D721Med (cell line): ENCODE measurements at places on chromosomes 1 and 21.

DNA sequence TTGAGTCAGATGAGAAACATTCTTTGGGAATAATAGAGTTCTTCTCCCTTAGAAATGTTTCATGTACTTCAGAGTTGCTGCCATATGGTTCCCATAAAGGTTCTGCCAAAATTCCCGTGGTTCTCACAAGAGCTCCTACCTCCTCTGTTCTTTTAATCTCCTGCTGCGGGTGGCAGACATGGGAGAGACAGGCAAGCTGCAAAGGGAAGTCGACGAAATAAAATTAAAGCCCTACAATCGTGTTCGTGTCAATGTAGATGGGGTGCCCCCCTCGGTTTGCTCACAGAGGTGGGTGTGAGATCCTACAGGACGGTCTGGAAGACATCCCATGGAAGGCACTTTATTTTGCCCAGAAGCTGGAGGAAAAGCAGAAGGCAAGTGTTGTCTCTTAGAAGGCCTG, 276.0 kb downstream of the RWDD3 start:
- no peak for DNase-seq

- DNase-seq: no peak
Measured at GRCh38 chr1:81470275-81470674, 330.5 kb upstream of the ADGRL2 start.

DNA sequence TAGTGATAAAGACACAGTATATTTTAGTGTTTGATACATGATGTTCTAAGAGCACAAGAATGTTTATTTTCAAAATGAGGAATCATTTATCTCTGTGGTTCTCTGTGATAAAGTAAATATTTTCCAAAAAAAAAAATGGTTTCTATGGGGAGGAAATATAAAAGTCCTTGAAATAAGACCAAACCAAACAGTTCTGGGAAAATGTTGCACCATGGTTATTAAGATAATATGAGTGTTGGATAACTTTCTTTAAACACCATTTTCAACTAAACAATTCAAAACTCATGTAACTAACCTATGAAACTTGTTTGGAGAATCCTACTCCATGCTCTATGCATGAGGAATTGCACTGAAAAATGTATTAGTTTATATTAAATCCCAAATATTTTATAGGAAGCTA, 184.6 kb downstream of the KCNT2 start:
- no peak for DNase-seq

DNA sequence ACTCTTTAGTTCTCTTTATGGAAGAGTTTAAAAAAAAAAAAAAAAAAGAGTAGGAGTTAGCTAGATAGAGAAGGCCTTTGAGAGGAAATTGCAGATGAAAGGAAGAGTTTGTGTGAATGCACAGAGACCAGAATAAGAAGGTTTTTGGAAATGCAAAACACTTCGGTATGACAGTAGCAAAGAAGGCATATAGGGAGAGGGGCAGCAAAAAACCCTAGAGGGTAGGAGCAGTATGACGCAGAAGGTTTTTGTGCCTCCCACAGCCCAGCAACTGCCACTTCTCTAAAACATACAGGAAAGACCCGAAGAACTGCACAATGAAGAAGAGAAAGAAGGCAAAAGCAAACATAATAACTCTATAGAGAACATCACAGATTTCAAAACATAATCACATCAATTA, 84.3 kb downstream of the WDR64 start:
- DNase-seq: no peak

DNA sequence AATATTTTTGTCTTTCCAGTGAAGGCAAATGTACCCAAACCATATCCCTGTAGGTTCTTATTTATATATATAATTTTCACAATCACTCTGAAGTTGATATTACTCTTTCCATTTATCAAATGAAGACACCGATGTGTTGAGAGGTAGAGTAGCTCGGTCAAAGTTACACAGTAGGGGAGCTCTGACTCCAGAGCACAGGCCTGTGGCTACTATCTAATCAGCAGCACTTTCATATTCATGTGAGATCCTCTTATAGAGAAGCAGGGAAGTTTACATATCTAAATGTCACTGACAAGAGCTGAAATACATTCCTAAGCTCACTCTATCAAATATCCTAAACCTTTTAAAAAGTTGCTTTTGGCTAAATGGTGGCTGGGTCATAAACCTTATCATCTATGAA, 241.1 kb upstream of the B3GALT2 start:
- DNase-seq: no peak
